Ammon's horn (tissue), 1 donor: ENCODE measurements at places on chromosomes 12 and 14.
A peak's percentile ranks its signal among the peaks of the same experiment; 100 is the strongest.

DNA sequence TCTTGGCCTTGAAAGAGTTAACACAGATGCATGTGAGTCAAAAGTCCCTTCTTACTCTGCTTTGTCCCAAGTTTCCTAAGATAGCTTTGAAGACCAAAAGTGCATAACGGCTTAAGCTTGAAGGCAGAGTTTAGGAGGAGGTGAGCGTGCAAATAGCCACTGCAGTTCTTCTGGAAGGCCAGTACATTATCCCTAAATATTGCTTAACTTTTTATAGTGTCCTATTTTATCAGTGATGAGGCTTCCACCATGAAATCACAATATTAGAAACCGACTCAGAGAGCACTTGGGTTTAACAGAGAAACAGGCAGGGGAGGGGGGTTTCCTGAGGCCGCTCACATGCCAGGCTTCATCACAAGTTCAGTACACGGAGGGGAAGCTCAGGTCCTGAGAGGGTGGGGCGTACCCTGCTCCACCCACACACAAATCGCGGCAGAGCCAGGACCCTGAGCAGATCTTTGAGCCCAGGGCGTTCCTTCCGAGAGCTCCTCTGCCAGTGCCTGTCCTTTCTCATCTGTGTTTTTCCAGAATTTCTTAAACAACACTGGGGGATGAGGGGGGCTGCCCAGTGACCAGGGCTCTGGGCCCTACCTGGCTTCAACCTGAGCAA is 26.8 kb upstream of the BDKRB2 start:
- no peak for DNase-seq

GRCh38 chr12:94592080-94592479 is 58.3 kb downstream of the TMCC3 start:
- DNase-seq: no peak

DNA sequence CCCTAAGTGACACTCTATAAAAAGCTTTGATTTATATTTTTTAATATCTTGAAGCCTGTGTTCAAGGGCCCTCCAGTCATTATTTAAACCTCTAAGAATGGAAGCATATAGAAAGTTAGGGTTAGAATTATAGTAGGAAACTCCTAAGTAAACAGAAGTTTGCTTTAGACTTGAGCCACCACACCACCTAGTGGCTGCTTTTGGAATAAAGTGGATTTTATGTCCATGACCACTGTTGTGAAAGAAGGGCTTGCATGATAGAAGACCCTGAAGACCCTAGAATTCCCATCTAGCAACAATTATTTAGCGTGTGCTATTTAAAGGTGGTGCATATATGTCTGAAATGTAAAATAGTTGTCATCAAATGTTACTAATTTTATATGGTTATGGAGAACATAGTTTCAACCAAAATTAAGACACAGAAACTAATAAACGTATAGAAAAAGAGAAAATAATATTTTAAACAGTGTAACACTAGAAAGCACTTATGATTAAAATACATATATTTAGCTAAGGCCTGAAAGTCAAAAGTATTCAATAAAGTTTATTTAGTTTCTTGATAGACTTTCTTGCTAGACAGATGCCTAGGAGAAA is 21.3 kb downstream of the LRRIQ1 start:
- DNase-seq: peak; percentile 32

- DNase-seq: peak; percentile 30
These were observed 111.9 kb downstream of the CCDC60 start for GRCh38 chr12:119446459-119446858.

DNA sequence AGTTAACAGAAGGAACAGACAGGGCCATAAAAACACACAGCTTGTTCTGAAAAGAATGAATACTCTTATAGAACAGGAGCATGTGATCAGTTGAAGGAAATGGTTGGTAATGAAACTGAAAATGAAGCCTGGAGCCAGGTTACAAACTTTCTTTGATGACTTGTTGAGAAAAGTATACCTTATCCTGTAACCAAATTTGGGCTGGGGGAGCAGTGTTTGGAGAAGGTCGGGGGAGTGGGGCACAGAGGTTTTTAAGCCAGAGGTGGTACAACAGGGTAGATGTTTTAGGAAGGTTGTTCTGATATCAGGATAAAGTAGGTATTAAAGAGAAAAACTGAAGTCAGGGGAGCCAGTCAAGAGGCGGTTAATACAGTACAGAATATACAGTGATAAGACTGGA is 8.2 kb downstream of the GOLT1B start:
- no peak for DNase-seq

DNA sequence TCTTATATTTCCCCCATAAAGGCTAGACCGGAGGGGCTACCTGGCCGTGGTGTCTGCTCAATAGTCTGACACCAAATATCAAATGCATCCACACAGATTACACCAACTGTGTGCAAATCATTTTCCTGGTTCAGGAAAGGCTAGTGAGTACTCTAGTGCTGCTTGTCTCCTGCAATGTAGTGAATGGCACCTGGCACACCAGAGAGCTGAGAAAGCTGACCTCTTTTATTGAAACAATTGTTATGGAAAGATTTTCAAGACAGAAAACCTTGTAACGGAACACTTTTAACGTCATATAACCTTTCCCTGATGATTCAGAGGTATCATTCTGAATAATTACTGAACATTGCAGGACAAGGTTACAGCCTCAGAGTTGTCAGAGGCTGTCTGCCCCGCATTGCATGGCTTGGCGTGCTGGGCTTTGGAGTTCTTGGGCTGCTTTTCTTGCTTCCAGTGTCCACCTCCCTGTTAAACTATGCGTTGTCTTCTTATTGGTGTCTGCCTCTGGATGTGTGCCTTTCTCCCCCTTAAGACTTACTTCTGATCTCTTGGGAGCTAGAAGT is 40.7 kb upstream of the HDAC7 start:
- no peak for DNase-seq

DNA sequence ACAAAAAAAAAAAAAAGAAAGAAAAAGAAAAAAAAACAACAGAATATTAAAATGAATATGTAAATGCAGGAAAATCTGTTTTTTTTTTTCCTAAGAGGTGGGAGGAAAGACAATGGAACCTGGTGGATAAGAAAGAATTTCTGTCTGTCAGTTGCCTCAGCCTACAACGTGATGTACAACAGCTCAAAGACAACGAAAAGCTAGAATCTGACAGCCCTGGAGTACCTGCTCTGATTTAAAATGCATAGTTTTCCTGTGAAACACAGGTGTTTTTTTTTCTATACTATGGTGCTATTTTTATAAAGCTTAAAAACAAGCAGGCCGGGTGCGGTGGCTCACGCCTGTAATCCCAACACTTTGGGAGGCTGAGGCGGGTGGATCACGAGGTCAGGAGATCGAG is 30.0 kb upstream of the ULK1 start:
- DNase-seq: no peak

GRCh38 chr14:85415015-85415712 is 114.8 kb upstream of the FLRT2 start:
- DNase-seq: peak; percentile 10

GRCh38 chr12:100265732-100266584 is 921 bp downstream of the DEPDC4 start:
- peak; percentile 3 for DNase-seq

DNA sequence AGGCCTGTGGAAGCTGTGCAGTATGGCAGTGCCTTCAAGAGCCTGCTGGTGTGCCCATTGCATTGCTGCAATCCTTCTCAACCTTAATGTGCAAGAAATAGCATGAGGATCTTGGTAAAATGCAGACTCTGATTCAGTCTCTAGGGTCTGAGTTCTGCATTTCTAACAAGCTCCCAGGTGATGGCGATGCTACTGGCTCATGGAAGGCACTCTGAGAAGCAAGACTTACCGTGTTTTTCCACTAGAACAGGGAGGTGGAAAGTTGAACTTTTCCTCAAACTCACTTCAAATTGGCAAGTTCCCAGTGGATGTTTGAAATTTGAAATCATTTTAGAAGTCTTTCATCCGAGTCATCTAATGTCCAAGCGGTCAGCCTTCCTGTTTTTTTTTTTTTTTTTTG is 55.5 kb downstream of the MYRFL start:
- no peak for DNase-seq

- DNase-seq: no peak
These were observed 397.1 kb downstream of the APAF1 start for GRCh38 chr12:99042226-99042625.

DNA sequence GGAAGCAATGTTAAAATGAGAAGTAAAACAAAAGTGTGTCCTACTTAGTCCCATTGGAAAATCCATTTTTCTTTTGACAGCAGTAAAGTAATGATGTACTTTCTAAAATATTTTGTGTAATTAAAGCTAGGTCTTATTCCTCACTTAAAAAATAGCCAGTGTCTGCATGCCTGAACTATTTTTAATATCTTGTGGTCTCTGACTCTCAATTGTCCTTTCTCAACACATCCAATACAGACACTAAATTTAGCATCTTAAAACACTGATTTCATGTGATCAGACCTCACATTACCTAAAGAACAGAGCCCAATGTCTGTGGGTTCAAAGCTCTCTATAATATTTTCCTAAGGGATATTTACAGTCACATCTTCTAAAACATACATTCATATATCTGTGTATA is 108.0 kb downstream of the DERA start:
- DNase-seq: no peak

DNA sequence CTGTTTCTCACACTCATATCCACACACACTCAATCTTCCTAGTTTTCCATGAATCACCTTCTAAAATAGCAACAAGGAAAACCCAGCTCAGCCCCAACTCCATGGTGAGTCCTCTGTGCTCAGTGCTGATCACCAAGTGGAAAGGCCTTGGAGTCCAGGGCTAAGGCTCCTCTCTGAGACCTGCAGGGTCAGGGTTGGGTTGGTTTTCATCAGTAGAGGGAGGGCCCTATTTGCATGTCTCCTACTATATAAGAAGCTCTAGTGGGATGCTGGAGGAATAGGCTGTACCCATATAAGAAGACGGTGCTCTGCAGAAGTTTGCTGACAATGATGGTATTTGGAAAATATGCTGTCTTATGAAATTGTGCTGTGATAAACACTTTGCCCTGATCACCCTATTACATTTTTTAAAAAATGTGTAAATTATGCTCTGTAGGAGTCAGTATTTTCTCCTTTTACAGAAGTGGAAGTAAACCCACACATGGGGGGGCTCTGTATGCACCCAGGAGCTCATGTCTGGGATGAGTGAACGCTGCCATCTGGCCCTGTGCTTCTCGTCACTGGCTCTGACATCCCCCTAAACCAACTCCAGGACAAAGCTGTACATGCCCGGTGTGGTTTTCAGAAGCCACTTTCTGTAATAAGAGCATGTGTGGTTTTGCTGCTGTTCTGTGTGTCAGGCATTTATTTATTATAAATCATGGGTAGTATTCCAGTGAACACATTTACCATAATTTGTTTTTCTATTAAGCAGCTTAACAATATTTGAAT is 536.3 kb downstream of the TMEM121 start:
- DNase-seq: no peak

DNA sequence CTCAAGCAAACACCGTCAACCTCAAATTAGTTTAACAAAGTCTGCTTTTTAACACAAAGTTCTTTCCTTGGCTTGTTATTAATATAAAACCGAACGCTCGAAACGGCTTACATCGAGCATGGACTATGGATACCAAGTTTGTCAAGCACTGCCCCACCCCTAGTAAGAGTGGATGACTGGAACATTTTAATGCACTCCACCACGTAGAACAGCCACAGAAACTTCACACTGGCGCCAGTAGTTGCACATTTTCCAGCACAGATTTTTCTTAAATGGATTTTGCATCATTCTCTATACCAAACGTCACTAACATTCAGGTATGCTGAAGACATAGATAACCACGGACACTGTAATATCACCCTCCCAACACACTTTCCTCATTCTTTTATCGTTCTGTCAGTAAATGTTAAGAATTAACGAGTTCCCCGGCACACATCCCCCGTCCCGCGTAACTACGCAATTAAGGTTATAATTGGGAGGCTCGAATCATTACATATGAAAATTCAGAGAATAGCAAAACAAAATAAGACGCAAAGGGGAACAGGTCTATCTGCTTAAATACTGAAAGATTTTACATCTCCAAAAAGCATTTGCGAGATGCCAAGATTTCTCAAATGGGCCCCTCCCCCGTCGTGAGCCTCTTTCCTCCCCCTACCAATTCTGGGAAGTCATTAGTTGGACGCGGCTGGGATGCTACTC is 990 bp downstream of the FERMT2 start:
- DNase-seq: peak; percentile 49

- no peak for DNase-seq
These were observed 29.3 kb upstream of the PDE3A start for GRCh38 chr12:20339060-20339459.

GRCh38 chr12:66409195-66409871 is 107.0 kb downstream of the HELB start:
- peak; percentile 49 for DNase-seq

- peak; percentile 69 for DNase-seq
These were observed 119.4 kb downstream of the SAMD4A start for GRCh38 chr14:54686219-54686870.

DNA sequence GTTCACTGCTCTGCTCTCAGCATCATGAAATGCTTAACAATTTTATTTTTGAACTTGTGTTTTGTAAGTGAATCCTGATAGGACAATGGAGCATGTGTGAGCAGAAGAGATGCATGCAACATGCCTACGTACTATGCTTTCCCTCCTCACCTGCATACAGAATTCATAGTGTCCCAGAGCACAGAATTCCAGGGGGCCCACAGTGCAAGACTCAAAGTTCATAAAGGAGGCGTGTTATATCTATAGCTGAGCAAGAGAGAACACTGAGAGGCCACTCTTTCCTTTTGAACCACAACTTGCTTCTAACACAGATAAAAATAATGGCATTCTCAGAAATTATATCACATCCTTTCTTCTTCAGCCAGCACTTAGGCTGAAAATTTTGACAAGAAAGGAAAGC is 28.8 kb downstream of the BHLHE41 start:
- no peak for DNase-seq

DNA sequence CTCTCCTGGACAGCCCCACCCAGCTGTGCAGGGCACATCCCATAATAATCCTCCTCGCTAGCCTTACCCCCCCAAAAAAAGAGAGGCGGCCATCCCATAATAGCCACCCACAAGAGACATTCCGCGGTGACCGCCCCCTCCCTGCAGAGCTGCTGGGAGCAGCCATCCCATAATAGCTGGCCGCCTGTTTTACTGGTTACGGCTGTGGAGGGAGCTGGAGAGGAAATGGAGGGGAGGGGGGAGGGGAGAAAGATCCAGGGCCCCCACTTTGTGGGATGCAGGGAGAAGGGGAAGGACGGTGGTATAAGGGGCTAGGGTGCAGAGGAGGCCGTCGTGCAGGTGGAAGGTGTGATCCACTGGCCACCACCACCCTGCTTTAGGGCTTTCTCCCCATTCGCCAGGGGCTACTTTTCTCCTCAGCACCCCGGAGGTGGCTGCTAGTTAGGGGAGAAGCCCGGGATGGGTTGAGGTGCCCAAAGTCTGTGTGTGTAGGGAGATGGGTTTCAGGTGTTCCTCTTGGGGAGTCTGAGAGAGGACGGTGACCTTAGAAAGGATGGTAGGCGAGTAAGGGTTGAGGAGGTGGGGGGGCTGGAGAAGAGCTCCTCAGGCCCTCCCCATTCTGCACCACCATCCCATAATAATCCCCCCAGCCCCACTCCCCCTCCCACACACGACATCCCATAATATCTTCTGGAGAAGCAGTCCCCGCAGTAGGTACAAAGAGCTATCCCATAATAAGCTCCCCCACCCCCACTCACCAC is 6.0 kb upstream of the CHD4 start:
- peak; percentile 87 for DNase-seq

DNA sequence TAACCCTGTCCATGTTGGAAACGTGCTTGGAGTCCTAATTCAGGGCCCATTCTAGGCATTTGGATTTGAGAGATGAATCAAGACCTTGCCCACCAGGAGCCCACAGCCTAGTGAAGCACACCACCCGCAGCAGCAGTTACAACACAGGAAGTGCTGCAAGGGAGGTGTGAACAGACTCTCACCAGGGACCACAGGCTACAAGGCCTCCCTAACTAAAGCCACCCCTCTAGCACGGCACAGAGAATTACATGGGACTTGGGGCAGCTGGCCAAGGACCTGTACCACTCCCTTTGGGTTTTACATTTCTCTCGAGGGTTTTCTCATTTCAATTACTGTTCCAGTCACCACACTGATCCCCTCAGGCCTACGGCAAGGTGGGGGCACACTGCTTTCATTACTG is 49.5 kb upstream of the FOXN3 start:
- DNase-seq: no peak
